IMR-90 (cell line): ENCODE measurements at places on chromosomes 2 and 18. TPM values are rescaled to one million over a fixed set of nuclear protein-coding genes. Genes with fewer than 3 reads are reported as not detected.

DNA sequence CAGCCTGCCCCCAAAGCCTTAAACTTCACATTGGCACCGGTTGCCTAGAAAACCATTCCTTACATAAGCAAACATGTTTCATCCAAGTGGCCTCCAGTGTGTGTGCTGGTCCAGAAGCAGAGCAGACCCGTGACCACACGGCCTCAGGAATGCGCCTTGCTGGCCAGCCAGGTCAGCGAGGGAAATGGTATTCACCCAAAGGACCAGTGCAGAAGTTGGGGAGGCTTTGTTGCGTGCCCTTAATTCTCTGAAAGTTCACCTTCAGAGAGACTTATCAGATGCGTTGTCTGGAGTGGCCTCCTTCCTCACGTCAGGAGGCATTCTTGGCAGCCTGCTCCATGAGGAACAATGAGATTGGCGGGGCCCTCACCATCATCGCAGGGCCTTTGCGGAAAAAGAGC lies 25.9 kb downstream of the NRP2 start:
- peaks cover 40% of the 10 kb centered on the region for H3K4me1 ChIP-seq
- peaks cover 11% of the 10 kb centered on the region for H3K36me3 ChIP-seq
- H3K27ac ChIP-seq = peak overlapping the region; percentile 89
- no peak overlapping the region for H3K4me3 ChIP-seq

GRCh38 chr2:20430461-20431300 lies 16.2 kb upstream of the RHOB start:
- peak; percentile 49 for DNase-seq
- H3K4me1 ChIP-seq = peaks cover 5% of the 10 kb centered on the region; the same call in 1 of the 2 replicates
- no peaks in the 10 kb centered on the region for H3K36me3 ChIP-seq
- H3K4me3 ChIP-seq = no peak overlapping the region
- peaks cover 4% of the 10 kb centered on the region; the same call in 1 of the 2 replicates for H3K27me3 ChIP-seq

DNA sequence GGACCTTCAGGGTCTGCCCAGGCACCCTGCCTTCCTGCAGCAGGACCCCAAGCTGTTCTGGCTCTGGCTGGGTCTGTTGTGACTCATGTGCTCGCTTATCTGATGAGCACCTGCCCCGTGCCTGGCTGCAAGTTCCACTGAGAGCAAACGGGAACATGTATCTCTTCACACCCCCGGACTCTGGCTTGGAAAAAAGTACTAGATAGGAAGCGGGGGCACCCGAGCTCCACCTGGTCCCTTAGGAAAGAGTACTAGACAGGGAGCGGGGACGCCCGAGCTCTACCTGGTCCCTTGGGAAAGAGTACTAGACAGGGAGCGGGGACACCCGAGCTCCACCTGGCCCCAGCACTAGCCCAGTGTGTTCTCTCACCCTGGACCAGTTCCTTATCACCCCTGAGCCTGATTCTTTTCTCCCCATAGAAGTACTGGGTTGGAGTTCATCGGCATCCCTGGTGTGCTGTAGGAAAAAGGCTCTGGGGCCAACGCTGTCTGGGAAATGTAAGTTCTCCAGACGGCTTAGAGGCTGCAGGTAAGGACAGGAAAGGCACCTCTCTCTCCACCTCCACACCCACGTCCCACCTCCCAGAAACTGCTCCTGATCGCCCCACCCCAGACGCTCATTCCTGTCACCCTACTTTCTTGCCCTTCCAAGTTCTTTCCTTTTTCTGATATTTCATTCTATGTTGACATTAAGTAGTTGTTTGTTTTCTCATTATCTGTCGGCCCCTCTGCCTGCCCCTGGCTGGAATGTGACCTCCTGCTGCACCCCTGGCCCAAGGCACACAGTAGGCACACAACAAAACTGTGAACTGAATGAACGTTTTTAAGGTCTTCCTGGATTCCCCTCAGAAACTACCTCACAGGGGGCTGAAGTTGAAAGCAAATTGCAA lies 40.2 kb downstream of the HDAC4 start:
- H3K27ac ChIP-seq = no peak overlapping the region
- no peaks in the 10 kb centered on the region for H3K27me3 ChIP-seq
- DNase-seq = no peak
- H3K4me3 ChIP-seq = no peak overlapping the region
- H3K36me3 ChIP-seq = peaks cover 2% of the 10 kb centered on the region; the same call in 1 of the 2 replicates

DNA sequence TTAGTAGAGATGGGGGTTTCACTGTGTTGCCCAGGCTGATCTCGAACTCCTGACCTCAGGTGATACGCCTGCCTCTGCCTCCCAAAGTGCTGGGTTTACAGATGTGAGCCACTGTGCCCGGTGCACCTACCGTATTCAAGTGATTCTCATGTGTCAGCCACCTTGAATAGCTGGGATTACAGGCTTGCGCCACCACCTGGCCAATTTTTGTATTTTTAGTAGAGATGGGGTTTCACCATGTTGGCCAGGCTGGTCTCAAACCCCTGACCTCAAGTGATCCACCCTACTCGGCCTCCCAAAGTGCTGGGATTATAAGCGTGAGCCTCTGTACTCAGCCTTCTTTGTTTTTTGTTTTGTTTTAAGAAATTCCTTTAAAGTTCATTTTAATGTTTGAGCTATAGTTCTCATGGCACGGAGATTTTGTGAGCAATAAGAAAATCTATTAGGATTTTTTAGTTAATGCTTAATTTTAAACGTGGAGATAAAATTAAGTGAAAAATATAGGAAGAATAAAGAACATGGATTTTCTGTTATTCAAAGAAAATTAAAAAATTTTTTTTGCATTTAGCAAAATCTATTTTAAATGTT lies 242.6 kb downstream of the PHLPP1 start:
- H3K27ac ChIP-seq = no peak overlapping the region
- H3K4me3 ChIP-seq = no peak overlapping the region
- H3K4me1 ChIP-seq = peaks cover 4% of the 10 kb centered on the region
- peak; percentile 14 for DNase-seq

GRCh38 chr2:226995625-226996041 lies 159.8 kb downstream of the RHBDD1 start:
- H3K4me1 ChIP-seq = no peaks in the 10 kb centered on the region
- H3K36me3 ChIP-seq = 0 out of 2 replicates have a peak, but pooled peaks cover 4% of the 10 kb centered on the region
- no peaks in the 10 kb centered on the region for H3K27me3 ChIP-seq
- peak; percentile 77 for DNase-seq
- H3K27ac ChIP-seq = no peak overlapping the region
- H3K4me3 ChIP-seq = no peak overlapping the region

DNA sequence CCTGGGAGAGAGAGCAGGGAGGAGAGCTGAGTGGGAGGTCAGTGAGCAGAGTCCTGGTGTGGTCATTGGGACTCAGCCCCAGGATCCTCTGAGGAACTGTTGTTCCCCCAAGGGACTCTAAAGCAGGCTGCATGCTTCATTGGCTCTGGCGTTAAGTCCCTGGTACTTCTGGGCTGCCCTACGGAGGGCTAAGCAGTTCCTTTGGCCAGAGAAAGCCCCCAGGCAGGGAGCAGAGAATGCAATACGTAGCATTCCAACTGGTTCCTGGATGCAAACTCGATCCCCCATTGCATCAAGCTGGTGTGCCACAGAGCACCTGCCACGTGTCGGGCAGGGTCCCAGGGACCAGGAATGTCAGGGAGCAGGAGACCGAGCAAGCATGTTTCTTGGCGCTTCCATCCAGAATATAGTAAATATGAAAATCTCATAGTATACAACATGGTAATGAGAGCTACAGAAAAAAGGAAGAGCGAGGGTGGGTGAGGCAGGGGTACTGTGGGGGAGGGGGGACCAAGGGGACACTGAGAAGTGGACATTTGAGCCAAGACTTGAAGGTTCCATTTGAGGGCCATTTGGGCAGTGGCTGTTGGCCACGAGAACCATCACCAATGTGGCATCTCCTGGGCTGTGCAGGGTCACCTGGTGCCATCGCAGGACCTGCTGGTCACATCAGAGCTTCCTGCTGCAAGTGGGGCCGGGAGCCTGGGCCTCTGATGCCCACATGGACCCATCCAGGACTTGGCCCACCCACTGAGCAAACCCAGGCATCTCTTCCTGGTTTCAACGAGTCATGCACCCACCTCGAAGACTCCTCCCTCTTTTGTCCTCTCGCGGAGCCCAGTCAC lies 160.4 kb downstream of the ASB1 start:
- DNase-seq = no peak
- H3K4me1 ChIP-seq = no peaks in the 10 kb centered on the region
- no peak overlapping the region for H3K4me3 ChIP-seq

- H3K4me1 ChIP-seq = no peaks in the 10 kb centered on the region
- H3K27me3 ChIP-seq = no peaks in the 10 kb centered on the region
- H3K27ac ChIP-seq = no peak overlapping the region
- no peak for DNase-seq
- no peak overlapping the region for H3K4me3 ChIP-seq
Measured at GRCh38 chr2:8552293-8552801, 129.5 kb upstream of the ID2 start.

- no peak overlapping the region for H3K27ac ChIP-seq
- no peaks in the 10 kb centered on the region for H3K4me1 ChIP-seq
- DNase-seq = no peak
Measured at GRCh38 chr18:64401268-64402060, 252.6 kb upstream of the LINC00305 start.

GRCh38 chr2:121256720-121257479 lies 28.1 kb downstream of the TFCP2L1 start:
- no peaks in the 10 kb centered on the region for H3K4me1 ChIP-seq
- H3K36me3 ChIP-seq = no peaks in the 10 kb centered on the region
- no peak overlapping the region for H3K4me3 ChIP-seq

DNA sequence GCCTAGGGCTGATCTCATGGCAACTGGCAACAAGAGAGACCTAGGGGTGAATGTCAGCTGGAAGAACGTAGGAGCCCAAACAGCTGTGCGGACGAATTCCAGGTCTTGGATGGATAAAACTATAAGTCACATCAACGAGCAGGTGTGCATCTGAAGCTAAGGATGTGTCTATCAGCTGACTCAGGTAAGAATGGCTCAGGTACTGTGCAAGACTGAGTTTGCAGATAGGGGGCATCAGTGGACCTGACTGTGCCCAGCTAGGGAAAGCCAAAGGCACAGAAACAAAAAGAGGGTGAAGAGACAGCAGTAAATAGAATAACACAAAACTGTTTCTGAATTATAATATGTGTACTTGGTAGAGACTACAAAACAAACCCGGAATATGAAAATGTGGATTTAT lies 357.3 kb downstream of the ZEB2 start:
- H3K4me3 ChIP-seq = no peak overlapping the region
- no peaks in the 10 kb centered on the region for H3K36me3 ChIP-seq
- no peaks in the 10 kb centered on the region for H3K4me1 ChIP-seq
- DNase-seq = no peak

DNA sequence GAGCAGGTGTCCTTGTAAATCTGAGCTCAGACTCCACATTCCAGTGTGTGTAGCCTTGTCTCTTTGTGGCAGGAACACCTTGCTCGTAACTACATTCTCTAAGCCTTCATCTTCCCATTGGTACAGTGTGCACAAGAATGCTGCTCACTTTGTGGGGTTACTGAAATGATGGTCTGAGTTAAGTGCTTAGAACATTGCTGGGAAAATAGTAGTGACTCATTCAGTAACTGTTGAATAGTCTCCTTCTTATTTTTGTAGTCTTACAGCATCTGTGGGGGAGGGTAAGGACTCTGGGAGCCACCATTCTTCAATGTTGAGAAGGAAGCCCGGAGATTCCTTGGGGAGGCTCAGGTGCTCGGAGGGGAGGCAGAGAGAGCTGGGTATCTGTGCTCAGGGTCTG lies 236.0 kb upstream of the HDAC4 start:
- no peak overlapping the region for H3K4me3 ChIP-seq
- DNase-seq = no peak
- H3K4me1 ChIP-seq = no peaks in the 10 kb centered on the region
- H3K27ac ChIP-seq = no peak overlapping the region

DNA sequence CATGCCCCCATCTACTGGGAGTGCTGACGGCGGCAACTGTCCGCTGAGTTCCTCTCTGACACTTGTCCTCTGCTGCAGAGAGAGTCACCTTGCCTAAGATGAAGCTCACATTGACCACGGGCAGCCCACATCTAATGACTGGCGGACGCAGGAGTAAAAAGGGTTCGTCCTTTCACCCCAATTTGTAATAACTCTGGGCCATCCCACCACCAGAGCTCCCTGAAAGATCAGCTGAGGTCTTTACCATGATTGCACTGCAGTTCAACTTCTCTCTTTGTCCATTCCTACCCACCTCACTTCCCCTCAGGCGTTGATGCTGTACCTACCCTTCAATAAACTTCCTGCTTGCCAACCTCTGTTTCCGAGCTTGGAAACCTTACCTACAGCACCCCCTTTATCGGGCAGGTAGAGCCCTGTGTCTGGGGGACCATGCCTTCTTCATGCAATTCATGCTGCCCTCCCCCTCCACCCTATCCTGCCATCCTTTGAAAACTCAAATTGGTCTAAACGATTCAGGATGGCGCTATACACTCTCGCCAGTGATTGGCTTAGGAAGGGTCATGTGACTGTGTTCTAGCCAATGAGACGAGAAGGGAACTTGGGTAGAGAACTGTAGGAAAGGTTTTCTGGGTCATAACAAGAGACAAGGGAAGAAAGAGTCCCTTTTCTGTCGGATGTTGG lies 10.3 kb upstream of the B3GNT2 start:
- H3K27ac ChIP-seq = no peak overlapping the region
- no peaks in the 10 kb centered on the region for H3K36me3 ChIP-seq
- no peaks in the 10 kb centered on the region for H3K4me1 ChIP-seq

DNA sequence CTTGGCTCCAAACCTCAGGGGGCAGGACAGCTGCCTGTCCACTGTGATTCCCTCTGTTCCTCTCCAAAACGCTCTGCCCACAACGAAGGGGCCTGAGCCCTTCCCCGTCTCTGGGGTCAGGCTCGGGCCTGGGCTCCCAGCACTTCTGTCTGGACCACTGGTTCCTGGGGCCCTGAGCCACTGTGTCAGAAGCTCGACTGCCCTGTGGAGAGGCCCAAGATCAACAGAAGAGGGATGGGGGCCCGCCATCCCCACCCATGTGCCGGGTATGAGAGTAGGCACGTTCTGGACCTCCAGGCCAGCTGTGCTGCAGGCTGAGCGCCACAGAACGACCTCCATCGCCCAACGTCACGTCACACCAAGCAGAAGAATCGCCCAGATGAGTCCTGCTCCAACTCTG lies 119.9 kb upstream of the HS6ST1 start:
- peaks cover 10% of the 10 kb centered on the region; the same call in 1 of the 2 replicates for H3K4me1 ChIP-seq
- no peaks in the 10 kb centered on the region for H3K36me3 ChIP-seq
- H3K4me3 ChIP-seq = no peak overlapping the region
- no peaks in the 10 kb centered on the region; the same call in none of the 2 replicates for H3K27me3 ChIP-seq
- H3K27ac ChIP-seq = no peak overlapping the region

DNA sequence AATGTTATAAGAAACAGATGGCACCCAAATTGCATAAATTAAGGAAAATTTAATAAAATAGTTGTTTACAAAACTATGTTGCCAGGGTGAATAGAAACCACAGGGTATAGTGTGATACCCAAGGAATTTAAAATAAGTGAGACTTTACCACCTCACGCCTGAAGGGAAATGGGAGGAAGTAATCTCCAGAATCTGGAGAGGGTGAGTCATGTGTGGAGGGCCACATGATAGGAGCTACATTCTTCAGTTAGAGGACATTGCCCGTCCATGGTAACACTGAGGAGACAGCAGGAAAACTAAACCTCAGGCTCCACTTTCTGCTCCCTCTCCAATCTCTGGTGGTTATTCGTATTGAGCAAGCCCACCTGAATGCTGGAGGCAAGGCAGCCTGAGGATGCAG lies 97.2 kb upstream of the NXPH2 start:
- H3K4me3 ChIP-seq = no peak overlapping the region
- no peak for DNase-seq
- H3K36me3 ChIP-seq = no peaks in the 10 kb centered on the region
- no peaks in the 10 kb centered on the region for H3K4me1 ChIP-seq
- H3K27ac ChIP-seq = no peak overlapping the region

GRCh38 chr2:168434146-168434545 lies 21.9 kb upstream of the CERS6 start:
- no peak overlapping the region for H3K27ac ChIP-seq
- DNase-seq = no peak
- H3K36me3 ChIP-seq = no peaks in the 10 kb centered on the region
- no peak overlapping the region for H3K4me3 ChIP-seq
- H3K27me3 ChIP-seq = peaks cover 2% of the 10 kb centered on the region
- no peaks in the 10 kb centered on the region for H3K4me1 ChIP-seq

The MRPL44 gene
- total RNA-seq = 20.1 and 30.3 TPM in 2 replicates

The DES gene
- total RNA-seq = 3.3 and 4.3 TPM in 2 replicates

The MC5R gene
- not detected in 2 replicates for total RNA-seq

The ARHGAP15 gene
- not detected in 2 replicates for total RNA-seq

The GPR45 gene
- total RNA-seq = not detected in 2 replicates

The GAREM1 gene
- total RNA-seq = 1.9 and 2.3 TPM in 2 replicates
